ENCODE measurements at places on chromosomes 11 and 22.
A peak's percentile ranks its signal among the peaks of the same experiment; 100 is the strongest.

GRCh38 chr11:34819740-34820482 is 96.3 kb downstream of the APIP start:
- no peak for DNase-seq

- no peak for DNase-seq
Measured at GRCh38 chr11:130211781-130212401, 52.3 kb downstream of the ST14 start.

GRCh38 chr11:17564687-17565042 is 17.6 kb downstream of the OTOG start:
- no peak for DNase-seq

GRCh38 chr11:114607753-114608459 is 12.3 kb upstream of the NXPE4 start:
- no peak for DNase-seq

- no peak for DNase-seq
Measured at GRCh38 chr11:78916759-78917158, 342.1 kb upstream of the NARS2 start.

- DNase-seq, result no peak
Measured at GRCh38 chr11:119531056-119531455, 108.1 kb upstream of the THY1 start.

- DNase-seq, result no peak
Measured at GRCh38 chr11:66687831-66688281, 10.2 kb upstream of the RBM4B start.

DNA sequence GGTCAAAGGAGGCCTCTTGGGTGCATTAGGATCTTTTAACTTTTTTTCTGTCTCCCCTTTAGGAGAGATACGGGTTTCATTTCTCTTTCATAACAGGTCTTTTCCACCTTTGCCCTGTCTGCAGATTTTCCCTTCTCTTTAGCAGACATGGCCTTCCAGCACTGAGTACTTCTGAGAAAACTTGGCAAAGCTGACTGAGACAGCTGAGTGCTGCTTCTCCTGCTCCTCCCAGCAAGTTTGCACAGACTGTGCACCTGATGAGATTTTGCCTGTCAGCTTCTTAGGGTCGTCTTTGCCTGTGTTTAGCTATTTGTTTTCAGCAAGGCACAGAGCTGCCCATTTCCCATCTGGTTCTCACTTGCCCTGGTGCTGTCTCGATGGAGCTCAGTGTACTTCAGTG is 87.5 kb upstream of the TBCEL start:
- no peak for DNase-seq

DNA sequence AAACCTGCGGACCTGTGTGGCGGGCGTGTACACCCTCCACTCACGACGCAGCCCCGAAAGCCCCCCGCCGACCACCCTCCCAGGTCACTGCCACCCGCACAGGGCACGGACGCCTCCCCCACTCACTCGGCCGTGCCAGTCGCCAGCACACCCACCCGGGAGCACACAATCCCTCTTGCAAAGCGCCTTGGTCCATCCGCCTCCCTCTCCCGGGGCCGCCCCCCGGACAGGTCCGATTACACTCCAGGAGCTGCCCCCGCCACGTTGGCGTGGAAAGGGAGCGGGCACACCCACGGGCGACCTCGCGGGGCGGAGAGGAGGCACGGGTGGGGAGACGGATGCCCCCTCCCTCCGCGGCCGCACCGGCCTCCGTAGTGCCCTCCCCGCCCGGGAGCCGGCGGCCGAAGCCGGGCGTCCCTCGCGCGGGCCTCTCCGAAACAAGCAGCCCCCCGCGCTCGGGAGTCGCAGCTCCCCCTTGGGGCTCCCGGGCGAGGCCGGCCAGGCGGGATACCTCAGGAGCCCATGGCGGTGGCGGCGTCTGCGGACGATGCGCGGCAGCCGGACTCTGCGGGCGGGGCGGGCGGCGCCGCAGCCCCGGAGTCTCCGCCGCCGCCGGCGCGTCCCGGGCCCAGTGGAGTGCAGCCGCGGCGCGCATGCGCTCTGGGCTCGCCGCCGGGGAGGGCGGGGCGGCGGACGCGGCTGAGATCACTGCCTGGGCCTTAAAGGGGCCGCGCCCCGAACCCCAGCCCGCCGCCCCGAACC is at the start of gene TMEM184B:
TSS of gene TMEM184B (minus strand) at position 638 of the 762 bp plus-strand sequence. CDS start 25,049 bp downstream, outside the sequence.
- DNase-seq, result peak; percentile 62

GRCh38 chr22:26939466-26939865 is 282.1 kb downstream of the MIAT start:
- no peak for DNase-seq

DNA sequence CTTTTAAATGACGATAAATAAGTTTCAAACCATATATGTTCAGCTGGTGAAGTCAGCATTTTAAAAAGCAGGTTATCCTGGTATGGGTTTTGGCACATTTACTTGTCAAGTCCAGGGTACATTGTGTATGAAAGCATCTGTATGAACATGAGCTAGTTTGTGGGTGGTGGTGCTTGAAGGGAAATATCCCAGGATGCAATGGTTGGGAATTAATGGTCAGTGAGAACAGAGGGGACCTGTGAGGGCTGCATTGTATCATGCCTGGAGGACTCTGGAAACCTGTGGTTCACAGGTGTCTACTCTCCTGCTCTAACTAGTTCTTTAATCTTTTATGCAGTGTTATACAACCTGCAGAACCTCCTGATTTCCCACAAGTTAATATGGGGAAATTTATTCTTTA is 5.8 kb downstream of the DEPDC7 start:
- DNase-seq, result no peak

GRCh38 chr11:9201372-9202162 is 63.6 kb downstream of the DENND5A start:
- no peak for DNase-seq

DNA sequence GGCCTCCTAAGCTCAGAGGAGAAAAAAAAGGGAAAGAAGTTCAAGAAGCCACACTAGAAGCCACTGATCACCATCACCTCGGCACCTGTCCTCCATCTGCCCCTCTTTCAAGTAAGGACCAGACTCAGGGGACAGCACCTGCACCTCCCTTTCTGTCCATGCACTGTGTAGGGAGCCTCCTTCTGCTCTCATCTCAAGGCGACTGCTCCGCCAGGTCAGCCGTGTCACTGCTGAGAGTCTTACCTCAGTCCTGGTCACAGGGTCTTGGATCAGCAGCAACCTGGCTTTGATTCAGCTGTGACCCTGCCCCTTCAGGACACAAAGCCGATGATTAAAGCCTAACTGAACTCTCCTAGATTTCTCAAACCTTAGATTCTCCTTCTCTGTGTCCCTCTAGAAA is 101.5 kb downstream of the ZNF280B start:
- DNase-seq, result no peak

DNA sequence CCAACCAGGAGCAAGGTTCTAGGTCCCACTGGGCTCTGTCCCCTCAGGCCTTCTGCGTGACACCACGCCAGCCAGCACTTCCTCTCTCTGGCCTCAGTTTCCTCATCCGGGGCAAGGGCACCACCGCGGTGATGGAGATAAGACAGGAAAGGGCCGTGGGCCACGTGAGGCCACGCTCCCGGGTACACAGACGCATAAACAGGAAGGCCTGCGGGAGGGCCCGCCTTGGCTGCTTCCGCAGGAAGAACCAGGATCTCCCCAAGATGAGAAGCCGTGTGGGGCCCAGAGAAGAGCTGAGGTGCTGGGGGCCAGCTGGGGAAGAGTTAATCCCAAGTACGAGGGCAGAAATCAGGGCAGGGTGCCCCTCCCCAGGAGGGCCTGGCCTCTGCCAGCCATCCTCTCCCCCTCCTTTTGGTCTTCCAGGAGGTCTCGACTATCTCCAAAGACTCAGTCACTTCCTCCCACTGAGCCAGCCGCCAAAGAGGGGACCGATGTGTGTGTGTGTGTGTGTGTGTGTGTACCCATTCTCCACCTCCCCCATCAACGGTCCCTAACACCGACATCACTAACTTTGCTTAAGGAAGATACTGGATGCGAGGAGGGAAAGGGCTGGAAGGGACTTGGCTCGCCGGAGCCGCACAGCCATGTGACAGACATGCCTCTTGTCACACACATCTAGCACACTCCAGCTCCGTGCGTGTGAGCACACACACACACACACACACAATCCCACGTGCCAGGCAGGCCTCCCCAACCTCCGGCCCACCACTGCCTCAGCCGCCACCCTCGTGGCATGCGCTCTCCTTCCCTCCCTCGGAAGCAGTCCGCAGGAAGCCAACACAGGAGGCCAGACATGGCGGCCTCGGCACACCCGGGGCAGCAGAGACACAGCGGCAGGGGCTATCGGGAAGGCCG is 1.4 kb downstream of the MFNG start:
- no peak for DNase-seq
